Stomach (tissue), 19 donors: ENCODE measurements at places on chromosomes 2 and 18.

DNA sequence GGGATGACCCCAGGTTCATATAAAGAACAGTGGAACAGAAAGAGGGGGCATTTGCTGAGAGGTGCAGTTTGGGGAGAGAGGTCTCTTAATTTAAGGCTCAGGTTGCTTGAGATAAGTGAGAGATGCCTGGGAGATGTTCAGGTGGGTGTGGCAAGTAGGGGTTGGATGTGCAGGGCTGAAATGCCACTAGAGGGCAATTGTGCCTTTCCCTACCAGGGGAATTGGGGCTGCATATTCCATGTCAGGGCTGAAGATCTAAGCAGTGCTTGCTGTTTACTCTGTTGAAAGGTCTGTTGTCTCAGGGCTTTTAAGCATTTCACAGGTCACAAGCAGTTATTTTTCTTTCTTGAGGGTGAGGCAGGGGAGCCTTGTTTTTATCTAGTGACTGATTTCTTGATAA is 7.8 kb downstream of the CCDC85A start:
- peak; percentile 67 for DNase-seq

DNA sequence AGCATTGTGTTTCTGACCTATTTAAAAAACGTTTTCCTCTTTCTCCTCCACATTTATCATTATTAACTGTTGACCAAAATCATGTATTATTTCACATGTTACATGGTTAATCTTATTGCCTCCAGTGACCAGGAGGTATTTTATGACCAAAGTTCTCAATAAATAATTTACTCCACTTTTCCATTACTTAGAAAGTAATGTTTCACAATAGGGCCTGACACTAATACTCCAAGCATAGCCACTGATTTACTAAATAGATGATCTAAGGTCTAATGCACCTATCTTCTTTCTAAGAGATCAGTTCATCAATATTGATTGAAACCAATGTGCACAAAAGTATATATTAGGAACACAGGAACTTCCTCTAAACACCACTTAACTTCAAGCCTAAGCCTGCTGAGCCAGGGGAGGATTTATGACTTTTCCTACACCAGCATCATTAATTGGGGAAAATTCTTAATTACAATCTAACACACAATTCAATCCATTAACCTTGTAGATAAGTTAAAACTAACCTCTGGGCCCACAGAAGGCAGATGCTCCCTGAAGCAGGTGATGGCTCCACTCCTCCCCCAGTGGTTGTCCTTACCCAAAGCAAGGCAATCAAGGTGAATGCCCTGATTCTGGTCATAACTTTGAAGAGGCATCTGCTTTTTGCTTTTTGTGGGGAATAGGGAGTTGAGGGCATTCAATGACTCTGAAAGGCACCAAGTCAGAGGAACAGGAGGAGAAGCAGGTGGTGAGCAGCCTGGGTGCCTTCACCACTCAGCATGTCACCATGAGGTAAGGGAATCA is 33.9 kb downstream of the RBMS1 start:
- no peak for DNase-seq

- DNase-seq = no peak
These were observed 69.6 kb downstream of the STEAP3 start for GRCh38 chr2:119293254-119293653.

GRCh38 chr2:118265873-118266455 is 177.7 kb downstream of the INSIG2 start:
- no peak for DNase-seq

DNA sequence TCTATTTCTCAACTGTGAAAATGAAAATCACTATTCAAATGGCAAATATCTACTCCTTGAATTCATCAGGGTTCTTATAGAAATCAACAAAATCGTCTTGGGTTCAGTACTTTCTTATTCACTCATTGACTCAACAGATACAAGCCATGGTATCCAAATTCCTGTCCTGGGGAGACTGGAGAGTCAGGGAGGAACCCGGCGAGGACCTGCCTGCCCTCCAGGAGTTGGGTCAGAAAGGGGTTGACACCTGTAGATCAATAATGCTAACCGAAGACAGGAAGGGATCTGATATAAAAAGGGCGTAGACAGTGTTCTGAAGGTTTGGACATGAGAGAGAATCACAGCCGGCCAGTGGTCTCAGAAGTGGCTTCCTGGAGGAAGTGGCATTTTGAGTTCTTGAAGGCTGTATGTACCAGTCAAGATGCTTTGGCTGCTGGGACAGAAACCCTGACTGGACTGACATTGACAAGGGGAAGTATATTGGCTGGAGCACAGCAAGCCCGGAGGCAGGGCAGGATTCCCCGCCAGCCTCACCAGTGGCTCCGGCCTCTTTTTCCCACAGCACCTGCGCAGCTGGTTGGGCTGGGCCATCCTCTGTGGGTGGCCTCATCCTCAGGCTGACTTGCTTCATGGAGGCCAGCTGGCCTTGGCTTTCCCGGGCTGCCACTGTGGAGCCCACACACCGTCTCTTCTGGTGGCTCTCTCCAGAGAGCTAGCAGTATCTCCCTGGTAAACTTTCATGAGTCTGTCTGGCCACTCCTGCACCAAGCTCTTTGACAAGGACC is 3.0 kb downstream of the LRRFIP1 start:
- DNase-seq = no peak

- DNase-seq = peak; percentile 35
These were observed 2.8 kb downstream of the RAB12 start for GRCh38 chr18:8611916-8612576.
